Hypothalamus (tissue), 51 donors: ENCODE measurements at places on chromosomes 11 and 22.

DNA sequence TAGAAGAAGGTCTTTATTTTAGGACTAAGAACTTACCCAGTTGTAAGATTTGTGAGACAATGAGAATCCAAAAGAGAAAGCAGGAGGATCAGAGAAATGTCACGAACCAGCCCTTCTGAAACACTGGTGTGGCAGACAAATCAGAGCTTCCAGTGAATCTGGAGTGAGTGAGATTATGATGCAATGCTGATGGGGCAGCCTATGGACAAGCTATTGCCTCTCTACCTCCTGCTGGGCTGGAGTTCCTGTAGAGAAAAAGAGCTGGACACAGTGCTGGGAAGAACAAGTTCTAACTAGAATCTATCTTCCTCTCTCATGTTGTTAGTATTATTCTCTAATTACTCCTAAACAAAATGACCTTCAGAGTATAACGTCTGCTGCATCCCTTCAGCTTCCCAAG, 12.0 kb upstream of the ANO3 start:
- DNase-seq: no peak

GRCh38 chr11:134705858-134706257, 293.8 kb upstream of the B3GAT1 start:
- no peak for DNase-seq

DNA sequence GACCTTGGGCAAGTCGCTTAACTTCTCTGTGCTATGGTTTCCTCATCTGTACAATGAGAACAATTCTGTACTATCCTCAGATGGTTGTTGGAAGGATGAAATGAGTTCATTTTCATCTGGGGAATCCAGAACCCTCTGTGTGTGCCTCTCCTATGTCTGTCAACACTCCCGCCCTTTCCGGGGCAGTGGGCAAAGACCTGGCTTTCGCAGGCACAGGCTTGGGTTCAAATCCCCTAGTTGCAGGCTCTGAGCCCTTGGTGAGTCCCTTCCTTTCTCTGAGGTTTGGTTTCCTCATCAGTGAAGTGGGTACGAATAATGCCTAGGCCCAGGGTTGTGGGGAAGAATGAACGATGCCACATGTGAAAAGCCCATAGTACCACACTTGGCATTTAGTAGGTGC, 6.0 kb downstream of the PNPLA5 start:
- DNase-seq: no peak

DNA sequence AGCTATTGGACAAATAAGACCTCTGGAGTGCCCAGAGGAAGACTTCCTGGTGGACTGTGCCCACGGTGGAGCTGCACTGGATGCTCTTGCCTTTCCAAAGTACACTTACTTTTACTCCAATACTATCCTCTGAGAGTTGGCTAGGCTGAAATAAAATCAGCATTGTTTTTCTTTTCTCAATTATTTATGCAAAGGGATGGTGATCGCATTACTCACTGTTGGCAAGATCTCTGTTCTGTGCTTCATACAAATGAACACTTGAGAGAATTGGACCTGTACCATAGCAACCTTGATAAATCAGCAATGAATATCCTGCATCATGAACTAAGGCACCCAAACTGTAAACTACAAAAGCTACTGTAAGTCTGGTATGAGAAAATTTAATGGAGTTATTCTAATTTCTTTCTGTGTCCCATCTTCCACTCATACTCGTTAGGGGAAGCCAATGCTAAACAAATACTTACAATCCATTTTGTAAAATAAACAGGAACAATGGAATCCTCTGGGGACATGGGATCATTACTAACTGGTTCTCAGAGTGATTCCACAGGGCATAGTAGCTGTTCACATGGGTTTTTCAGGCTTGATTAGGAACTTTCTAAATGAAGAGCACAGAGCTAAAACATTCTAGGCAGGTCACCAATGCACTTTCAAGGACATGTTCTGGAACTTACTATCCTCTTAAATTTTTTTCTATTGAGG, 26.3 kb downstream of the NLRP14 start:
- DNase-seq: no peak

DNA sequence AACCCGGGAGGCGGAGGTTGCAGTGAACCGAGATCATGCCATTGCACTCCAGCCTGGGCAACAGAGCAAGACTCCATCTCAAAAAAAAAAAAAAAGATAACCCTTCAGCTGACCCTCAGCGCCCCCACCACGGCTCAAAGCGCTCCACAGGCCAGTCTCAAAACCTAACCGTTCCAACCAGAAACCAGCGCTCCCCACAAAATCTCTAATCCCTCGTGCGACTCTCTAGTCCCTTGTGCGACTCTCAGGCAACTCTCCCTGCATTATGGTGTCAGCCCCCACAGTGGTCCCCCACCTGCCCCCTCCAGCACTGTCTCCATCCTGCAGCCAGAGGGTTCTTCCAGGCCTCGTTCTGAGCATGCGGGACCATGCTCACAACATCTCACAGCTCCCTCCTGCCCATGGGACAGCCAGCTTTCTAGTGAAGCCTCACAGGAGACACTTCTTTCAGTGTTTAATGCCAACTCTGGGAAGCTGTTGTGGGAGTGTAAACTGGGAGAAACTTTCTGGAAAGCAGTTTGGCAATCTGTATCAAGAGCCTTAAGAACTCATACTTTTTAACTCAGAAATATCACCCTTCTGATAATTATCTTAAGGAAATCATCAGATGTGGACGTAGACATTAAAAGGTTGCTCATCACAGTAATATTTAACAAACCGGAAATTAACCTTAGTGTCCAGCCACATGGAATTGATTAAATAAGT, 4.2 kb upstream of the RASGRP2 start:
- no peak for DNase-seq

DNA sequence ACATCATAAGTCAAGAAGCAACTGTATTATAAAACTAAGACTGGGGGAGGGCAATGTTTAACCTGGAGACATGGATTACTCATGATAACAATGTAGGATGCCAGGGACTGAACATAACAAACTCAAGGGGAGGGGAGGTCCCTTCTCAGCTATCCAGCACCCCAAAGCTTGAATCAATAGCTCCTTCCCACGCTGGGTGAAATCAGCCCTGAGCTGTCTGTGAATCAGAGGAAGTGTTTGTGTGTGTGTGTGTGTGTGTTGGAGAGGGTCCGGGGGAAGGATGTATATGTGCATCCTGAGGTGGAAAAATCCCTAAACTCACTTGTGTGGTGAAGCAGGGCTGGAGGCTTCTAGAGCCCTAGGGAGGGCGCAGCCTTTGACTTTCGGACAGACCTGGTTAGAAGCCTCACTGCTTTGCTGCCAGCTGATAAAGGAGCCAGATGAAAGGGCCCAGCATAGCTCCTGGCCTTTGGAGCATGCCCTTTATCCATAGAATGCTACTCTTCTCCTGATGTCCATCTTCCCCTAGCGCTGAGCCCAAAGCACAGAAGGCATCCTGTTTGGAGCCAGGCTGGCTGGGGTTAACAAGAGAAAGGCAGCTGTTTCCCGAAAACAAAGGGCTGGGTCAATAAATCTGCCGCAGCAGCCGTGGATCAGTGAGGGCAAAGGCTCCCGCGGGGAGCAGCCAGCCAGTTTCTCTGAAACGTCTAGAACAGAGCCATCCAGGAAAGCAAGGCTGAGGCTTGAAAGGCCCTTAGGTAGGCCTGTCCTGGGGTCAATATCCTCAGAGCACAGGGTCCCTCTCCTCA, 35.8 kb downstream of the TNKS1BP1 start:
- no peak for DNase-seq

GRCh38 chr11:102486584-102486983, 34.0 kb upstream of the TMEM123 start:
- no peak for DNase-seq

DNA sequence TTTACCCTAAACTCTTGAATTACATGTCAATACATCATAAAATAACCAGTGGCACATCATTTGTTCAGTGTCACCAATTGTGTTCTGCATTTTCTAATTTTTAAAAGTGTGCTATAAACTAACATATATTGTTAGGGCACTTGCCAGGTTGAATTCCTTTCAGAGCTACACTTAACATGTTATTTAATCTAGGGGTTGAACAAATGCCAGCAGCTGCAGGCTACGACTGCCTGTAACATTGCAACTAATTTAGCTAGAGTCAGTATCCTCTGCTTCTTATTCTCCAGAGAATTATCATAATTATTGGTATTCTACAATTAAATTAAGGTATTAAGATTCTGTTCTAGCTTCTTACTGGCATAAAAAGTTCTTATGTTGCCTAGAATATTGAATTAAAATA, 46.4 kb upstream of the ARHGAP42 start:
- no peak for DNase-seq

GRCh38 chr22:30680991-30681770, 13.5 kb upstream of the OSBP2 start:
- DNase-seq: no peak

DNA sequence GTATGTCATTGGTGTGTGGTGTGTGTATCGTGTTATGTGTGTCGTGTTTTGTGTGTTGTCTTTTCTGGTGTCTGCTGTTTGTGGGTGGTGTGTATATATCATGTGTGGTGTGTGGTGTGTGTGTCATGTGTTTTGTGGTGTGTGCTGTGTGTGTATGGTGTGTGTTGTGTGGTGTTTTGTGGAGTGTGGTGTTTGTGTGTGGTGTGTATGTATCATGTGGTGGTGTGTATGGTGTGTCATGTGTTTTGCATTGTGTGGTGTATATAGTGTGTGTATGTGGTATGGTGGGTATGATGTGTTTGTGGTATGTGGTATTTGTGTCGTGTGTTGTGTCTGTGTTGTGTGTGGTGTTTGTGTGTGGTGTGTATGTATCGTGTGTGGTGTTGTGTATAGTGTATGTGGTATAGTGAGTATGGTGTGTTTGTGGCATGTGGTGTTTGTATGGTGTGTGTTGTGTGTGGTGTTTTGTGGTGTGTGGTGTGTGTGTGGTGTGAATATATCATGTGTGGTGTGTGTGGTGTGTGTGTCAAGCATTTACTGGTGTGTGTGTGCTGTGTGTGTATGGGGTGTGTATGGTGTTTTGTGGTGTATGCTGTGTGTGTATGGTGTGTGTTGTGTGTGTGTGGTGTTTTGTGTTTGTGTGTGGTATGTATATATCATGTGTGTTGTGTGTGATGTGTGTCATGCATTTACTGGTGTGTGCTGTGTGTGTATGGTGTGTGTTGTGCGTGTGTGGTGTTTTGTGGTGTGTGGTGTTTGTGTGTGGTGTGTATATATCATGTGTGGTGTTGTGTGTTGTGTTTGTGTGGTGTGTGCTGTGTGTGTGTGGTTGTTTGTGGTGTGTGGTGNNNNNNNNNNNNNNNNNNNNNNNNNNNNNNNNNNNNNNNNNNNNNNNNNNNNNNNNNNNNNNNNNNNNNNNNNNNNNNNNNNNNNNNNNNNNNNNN, 12.7 kb downstream of the PIM3 start:
- no peak for DNase-seq

DNA sequence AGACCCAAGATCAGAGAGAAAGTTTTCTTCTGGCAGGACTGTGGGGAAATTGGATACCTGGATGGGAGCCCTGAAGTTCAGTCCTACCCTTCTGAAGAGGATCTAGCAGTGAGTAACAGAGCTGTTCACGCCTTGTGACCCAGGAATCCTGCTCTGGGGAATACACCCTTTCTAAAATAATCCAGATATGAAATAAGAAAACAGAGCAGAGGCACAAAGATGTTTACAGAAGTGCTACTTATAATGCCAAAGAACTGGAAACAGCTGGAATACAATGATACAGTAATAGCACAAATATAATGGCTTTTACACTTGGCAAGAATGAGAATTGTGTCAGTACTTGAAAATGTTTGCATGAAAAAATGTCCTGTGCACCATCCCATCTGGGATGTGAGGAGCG, 304.0 kb upstream of the NARS2 start:
- DNase-seq: no peak

- DNase-seq: no peak
Measured at GRCh38 chr11:57303280-57303989, 21.3 kb downstream of the TNKS1BP1 start.

DNA sequence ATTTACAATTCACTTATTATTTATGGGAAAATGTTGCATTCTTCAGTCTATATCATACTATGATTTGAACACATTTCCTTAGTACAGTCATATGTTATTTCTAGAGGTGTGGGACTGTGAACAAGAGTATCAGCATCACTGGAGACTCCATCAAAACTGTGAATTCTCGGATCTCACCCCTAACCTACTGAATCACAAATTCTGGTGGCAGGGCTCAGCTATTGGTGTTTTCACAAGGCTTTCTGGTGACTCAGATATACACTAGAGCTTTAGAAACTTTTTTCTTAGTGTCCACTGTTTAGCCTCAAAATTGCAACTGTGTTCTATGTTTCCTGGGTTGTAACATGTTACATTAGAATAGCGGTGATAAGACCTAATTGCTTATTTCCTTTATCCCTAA, 352.9 kb upstream of the DDI1 start:
- no peak for DNase-seq

GRCh38 chr22:30040499-30041260, 39.6 kb upstream of the HORMAD2 start:
- DNase-seq: no peak

DNA sequence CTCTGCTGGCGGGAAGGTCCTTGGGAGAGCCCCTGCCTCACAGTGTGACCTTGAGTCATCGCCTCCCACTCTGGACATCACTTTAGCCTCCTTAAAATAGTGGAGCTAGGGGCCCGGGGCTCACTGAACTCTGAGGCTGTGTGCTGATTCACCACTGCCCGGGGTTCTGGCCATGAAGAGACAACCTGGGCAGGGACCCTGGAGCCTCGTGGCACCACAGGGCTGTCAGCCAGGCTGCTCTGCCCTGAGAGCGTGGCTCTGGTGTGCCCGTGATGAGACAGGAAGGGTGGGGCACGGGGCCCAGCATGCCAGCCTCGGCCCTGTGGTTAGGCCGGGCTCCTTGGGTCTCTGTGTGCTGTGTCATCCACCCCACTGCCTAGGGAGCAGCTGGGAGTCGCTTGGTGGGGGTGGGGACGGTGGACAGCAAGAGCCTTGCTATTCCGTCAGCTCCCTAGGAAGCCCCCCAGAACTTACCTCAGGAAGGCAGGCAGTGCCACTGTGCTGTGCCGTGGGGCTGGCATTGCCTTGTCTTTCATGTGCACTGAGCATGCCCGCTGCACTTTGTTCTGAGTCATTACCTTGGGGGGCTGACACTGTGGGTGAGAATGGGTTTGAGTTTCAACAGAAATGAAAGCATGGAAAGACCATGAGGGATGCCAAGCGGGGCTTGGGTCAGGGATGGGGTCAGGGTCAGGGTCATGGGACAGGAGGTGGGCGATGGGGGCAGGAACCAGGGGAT, 31.7 kb downstream of the TPCN2 start:
- DNase-seq: no peak

GRCh38 chr11:20584093-20584774, 15.2 kb upstream of the SLC6A5 start:
- no peak for DNase-seq

DNA sequence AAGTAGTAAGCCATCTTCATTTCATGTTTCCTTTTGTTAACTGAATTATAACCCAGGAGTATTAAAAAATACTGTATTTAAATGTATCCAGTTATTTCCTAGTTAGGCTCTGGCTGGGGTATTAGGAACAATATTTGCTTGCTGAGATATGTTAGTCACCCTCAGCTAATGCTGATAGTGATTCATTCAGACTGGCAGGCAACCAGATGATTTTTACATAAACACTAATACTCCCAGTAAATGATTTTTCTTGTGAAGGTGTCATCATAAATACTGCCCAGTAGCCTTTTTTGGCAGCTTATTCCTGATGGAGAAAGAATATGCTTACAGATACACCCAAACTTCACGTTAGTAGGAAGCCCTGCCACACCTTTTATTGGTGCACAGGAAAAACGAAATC, 8.1 kb downstream of the YWHAH start:
- no peak for DNase-seq
